ENCODE measurements at places on chromosomes 7 and 10.

DNA sequence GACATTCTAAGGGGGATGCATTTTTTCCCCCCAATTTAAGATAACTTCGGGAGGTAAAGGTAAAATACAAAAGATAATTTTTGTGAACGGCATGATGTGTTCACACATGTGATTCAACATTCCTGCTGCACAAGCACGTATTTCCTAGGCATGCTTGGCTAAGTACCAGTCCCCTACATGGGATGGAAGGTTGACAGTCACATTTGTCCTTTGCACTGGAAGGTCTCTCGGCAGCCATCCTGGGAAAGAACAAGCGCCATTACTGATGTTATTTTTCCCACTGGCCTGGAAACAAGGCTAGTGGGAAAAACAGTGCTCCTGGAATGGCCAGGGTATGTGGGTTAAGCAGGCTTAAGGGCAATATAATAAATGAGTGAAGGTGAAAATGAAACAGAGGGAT lies 276.2 kb upstream of the AOAH start:
- DNase-seq: no peak

- no peak for DNase-seq
Measured at GRCh38 chr10:99920901-99921300, 88.8 kb downstream of the DNMBP start.

DNA sequence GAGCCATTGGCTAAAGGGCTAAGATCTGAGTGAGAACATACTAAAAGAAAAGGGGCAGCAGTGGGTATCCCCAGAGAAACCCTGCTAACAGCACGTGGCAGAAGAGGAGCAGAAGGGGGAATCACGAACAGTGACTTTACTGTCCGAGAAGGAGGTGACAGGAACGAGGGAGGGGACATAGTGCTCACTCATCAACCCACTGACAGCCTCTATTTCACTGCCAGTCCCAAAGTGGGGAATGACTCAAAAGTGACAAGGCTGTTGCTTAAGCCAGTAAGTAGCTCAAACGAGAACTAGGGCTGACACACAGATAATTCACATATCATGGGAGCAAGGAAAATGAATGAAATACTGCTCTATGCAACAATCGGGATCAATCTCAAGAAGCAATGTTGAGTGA lies 92.7 kb downstream of the RSU1 start:
- DNase-seq: no peak

DNA sequence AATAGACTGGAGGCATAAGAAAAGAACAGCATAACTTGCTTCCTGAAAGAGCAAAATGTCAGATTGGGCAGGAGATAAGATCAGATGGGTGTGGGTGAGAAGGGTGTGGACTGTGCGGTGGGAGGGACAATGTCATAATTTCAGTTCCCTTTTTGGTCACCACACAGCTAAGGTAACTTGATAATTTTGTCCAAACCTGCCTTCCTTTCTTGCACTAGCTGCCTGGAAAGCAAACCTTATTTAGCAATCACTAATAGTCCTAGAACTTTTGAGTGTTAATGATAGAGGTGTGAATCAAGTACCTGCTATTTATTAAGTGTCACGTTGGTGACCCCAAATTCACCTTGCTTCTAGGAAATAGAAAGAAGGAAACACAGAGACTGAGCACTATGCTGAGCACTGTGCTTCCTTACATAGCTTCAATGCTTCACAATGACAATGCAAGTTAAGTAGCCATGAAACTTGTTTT lies 72.4 kb upstream of the SP4 start:
- no peak for DNase-seq

- DNase-seq: no peak
Measured at GRCh38 chr10:1696106-1696505, 41.2 kb downstream of the ADARB2 start.

- no peak for DNase-seq
Measured at GRCh38 chr7:116888895-116889294, 26.5 kb downstream of the CAPZA2 start.

DNA sequence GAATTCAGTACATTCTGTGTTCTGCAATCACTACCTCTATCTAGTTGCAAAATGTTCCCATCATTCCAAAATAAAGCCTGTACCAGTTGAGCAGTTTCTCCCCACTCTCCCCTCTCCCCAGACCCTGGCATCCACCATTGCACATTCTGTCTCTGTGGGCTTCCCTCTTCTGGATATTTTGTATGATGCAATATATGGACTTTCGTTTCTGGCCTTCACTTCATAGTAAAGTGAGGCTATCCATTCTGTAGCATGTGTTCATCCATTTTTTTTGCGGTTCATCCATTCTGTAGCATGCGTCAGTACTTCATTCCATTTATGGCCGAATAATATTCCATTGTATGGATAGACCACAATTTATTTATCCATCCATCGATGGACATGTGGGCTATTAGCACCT lies 9.5 kb upstream of the CYP3A4 start:
- DNase-seq: no peak

DNA sequence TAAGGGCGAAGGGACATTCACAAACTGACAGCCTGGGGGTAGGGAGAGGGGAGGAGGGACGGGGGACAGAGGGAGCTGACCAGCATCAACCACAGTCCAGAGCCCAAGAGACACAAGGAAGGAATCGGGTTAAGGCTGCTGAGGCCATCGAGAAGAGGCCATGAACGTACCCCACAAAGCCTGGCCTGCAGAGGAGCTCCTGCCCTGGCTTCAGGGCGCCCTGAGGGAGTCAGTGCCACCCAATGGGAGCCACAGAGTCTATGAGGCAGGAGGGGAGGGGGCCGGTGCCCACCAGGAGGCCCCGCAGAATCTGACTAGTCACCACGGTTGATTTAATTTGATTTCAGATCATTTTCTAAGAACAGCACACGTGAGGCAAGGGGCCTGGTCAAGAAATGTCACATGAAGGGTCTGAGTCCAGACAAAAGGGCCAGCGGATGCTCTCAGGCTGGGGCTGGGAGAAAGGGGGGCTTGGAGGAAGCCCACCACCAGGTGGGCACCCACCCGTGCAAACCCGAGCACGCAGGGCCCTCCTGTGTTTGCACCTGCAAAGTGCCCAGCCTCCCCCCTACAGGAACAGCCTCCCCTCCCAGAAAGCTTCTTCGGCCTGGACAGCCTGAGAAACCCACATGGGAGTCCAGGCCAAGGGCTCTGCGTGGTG lies 40.4 kb downstream of the CAMK2B start:
- DNase-seq: no peak

GRCh38 chr7:984361-985126 lies 1.6 kb downstream of the CYP2W1 start:
- no peak for DNase-seq

- DNase-seq: no peak
Measured at GRCh38 chr7:117302396-117302795, 20.5 kb downstream of the WNT2 start.

DNA sequence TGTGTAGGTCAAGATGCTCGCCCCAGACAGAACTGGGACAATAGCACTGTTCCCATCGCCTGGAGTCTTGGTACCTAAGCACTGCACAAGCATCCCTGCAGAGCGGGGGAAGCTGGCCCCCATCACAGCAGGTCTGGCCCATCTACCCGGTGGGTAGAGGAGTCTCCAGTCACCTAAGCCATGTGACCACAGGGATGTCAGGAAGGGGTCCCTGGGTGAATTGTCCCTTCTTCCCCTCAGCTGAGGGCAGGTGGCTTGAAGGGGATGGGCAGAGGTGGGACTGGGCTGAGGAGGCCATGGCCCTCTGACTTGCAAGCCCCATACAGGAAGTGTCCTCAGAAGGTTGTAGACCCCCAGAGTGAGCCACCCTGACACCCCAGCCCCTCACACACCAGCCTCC lies 39.7 kb downstream of the FRMPD2 start:
- DNase-seq: no peak

- DNase-seq: no peak
Measured at GRCh38 chr7:137305901-137306621, 37.5 kb downstream of the PTN start.

DNA sequence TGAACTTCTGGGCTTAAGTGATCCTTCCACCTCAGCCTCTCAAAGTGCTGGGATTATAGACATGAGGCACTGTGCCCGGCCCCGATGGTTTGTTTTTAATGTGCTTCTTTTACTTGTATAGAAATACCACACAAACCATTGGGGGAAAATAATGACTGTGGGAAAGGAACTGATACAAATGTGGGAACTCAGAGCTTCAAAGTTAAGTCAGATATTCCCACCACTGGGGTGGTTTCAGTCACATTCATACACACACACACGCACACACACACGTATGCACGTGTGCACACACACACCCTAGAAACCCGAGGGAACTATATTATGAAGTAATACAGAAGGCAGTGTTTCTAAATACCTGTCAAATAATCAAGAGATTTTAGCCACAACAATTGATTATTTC lies 17.0 kb downstream of the CPA4 start:
- DNase-seq: no peak

DNA sequence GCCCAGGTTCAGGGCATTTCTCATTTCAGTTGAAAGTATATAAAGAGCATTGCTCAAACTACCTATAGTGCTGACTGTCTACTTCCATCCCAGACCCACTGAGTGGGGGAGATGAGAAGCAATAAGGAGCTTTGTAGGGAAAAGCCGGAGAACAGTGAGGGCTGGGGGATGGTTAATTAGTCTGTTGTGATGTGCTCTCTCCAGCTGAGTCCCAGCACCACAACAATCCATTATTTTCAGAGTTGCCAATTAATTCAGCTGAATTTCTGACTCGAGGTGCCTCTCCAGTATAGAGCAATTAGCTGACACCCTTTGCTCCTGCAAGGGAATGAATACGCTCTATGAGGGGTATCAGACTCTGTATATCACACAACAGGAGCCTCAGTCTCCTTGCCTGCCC lies 1118.6 kb downstream of the SORCS3 start:
- no peak for DNase-seq

DNA sequence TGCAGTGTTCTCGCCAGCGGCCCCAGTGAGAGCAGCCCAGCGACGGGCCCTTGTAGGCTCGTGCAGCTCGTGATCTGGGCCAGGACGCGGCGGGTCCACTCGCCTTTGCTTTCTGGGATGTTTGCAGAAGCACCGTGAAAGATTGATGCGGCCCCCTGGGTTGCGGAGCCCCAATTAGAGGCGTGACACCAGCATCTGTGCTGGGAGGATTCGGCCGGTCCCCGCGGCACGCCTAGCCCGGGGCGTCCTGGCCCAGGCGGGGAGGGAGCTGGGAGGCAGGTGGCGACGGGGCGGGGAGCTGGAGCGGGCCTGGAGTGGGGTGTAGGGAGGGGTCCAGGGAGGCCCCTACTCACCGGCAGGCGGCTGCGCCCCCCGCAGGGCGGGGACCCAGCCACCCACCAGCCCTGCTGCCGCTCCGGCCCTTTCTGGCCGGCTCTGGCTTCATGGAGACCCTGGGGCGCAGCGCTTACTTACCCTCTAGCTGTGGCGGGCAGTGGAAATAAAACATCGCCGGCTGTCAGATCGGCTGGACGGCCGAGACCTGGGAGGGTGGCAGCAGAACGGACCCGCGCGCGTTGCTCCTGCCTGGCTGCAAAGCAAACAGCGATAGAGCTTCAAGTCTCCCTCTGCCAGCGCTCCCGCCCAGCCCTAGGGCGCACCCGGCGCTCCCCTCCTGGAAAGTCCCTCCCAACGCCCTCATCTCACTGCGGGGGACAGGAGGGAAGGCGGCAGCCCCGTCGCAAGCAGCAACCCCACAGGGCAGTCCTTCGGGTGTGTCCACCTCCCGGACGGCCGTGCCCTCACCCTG lies 752 bp downstream of the DRGX start:
- no peak for DNase-seq

DNA sequence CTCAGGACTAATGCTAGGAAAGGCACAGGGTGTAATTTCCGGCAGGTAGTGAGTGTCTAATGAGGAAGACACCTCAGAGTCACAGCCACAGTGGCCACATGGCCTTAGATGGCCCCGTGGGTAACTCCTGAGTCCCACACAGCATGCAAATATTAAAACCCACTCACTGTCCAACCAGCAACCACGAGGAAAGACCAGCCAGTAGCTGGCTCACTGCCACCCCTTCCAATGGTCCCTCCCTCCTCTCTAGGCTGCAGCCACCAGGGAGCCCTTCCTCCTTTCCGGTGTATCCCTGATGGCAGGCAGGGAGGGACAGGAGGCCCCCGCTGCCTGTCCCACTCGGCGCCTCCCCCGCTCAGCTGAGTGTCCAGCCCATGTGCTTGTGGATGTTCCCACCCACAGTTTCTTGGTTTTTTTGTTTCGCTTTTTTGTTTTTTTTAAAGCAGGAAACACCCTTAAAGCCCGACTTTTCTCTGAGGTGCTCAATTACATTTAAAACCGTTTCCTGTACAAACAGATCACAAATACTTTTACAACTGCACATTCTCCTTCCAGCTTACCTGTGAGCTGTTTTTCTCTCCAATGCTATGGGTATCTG lies 9.2 kb downstream of the BNIP3 start:
- DNase-seq: no peak

- DNase-seq: no peak
Measured at GRCh38 chr10:27344568-27345454, 104.2 kb upstream of the ACBD5 start.

GRCh38 chr10:82294874-82295378 lies 419.9 kb downstream of the NRG3 start:
- no peak for DNase-seq

GRCh38 chr7:30984359-30985107 lies 20.8 kb downstream of the GHRHR start:
- DNase-seq: no peak

GRCh38 chr7:135077642-135078041 lies 70.2 kb upstream of the TMEM140 start:
- DNase-seq: no peak

DNA sequence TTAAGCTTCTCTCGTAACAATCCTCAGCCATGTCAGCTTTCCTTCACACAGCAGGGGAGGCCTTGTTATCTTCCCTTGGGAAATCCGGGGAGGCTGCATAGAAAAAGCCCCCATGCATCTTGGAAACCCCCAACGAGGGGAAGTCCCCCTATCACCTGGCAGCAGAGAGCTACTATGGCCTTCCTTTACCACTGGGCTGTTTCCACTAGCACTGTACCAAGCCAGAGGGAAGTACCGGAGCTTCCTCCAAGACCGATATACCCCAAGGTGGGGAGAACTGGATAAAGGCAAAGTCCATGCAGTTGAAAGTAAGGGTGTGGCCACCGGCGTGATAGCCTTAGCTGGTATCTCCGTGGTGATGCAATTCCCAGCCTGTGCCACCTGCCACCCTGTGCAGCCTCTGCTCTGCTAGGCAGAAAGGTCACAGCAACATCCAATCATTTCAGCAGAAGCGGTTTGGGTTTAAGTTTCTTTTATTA lies 4.4 kb upstream of the CLIP2 start:
- no peak for DNase-seq

DNA sequence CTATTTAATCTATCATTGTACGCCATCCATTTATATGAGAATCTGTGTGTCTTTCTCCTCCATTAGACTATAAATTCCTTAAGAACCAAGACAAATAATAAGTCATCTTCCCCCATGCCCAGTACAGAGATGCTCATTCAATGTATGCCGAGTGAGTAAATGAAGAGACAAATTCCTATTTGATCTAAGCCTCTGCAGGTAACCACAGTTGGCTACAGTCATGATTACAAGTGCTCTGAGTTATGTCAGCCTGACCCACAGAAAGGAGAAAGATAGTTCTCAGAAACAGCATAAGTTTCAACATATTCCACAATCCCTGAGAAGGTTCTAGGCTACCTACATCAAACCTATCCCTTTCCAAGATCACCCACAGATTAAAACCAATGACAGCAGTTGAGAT lies 46.1 kb downstream of the MPP7 start:
- DNase-seq: no peak

GRCh38 chr7:34755008-34755407 lies 97.0 kb downstream of the NPSR1 start:
- DNase-seq: no peak

GRCh38 chr7:46459942-46460341 lies 538.9 kb upstream of the IGFBP3 start:
- DNase-seq: no peak

Data from stimulated activated CD8-positive, alpha-beta memory T cell treated with anti-CD3 and anti-CD28 coated beads, Interleukin-15, amount 100 ng/mL, for 4 hours (primary cell).